ENCODE measurements at places on chromosomes 1 and 21.
A peak's percentile ranks its signal among the peaks of the same experiment; 100 is the strongest.

GRCh38 chr1:192604979-192605620 is 29.5 kb downstream of the RGS1 start:
- no peak for DNase-seq

- DNase-seq: no peak
These were observed 38.7 kb upstream of the NEK7 start for GRCh38 chr1:198118134-198118533.

DNA sequence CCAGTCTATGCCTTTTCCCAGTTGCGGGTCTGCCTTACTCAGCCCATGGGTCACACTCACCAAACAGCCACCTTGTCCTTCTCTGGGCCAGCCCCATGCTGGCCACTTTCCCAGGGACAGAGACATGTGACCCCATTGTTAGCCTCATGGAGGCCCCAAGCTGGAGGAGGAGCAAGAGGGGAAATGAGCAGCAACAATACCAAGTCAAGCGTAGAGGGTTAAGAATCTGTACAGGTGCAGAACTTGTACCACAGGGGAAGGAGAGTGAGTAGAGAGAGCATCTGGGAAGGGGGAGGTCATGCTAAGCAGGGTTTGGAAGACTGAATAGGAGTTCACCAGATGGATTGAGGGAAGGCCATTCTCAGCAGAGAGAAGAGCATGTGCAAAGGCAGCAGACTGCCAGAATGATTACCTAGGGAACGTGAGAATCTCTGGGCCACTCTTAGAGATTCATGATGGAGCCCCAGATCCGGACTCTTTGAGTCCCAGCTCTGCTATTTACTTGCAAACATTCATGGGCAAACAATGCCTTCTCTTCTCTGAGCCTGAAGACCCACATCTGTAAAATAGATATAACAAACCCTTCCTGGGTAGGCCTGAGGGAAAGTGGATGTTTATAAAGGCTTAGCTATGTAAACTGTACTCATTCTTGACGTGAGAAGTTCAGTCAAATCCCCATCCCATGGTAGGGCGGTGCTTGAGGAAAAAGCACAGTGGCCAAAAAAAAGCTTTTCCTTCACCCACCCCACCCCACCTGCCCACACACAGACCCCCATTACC is 2.8 kb upstream of the SLC2A1 start:
- DNase-seq: no peak

DNA sequence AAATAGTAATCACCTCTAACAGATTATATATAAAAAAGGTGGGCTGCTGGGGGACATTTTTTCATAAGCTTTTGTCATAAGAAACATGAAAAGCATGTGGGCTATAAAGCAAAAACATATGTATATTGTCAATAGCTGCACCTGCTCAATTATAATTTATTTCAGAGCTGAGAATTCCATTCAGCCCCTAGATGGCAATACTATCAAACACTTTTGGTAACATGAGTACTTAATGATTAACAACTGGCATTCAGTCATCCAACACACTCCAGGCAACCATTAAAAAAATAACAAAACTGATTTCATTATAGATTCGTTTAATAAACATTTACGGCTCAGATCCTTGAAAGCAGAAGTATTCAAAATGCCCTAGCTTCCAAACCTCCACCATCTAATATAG is 115.1 kb downstream of the KCTD3 start:
- DNase-seq: no peak

- no peak for DNase-seq
These were observed 54.5 kb downstream of the STYXL2 start for GRCh38 chr1:167148421-167148820.

- DNase-seq: no peak
These were observed 39.1 kb upstream of the IGSF5 start for GRCh38 chr21:39705849-39706248.

DNA sequence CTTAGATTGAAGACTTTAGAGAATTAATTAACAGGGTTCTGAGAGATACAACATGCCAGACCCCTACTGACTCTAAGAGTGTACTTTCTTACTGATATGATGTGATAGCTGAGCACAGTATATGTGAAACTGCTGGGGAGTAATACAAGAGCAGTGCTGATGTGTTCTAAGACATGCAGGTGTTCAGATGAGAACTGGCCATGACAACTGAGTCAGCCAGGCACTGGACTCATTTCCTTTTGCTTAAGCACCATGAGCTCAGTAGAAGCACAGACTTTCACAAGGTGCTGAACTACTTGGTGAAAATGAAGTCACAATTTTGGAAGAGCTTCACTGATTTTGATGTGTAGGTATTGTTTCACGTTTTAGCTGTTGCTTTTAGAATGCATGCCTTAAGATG is 15.9 kb upstream of the POGZ start:
- peak; percentile 78 for DNase-seq

DNA sequence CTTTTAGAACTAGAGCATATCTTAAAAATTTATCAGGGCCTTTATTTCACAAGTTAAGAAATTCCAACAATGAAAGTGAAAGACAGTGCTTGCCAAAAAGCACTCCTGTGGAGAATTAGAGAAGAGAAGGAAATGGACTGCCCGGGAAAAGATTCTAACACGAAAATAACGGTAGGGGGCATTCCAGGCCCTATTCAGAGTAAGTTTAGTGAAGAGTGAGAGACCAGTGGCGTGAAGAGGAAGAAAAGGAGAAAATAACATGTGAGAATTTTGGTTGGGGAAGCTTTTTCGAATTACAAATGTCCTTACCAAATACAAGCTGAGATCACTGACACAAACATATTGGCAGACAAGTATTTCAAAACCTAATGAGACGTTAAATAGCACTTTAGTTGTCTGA is 38.4 kb upstream of the RBM34 start:
- no peak for DNase-seq

DNA sequence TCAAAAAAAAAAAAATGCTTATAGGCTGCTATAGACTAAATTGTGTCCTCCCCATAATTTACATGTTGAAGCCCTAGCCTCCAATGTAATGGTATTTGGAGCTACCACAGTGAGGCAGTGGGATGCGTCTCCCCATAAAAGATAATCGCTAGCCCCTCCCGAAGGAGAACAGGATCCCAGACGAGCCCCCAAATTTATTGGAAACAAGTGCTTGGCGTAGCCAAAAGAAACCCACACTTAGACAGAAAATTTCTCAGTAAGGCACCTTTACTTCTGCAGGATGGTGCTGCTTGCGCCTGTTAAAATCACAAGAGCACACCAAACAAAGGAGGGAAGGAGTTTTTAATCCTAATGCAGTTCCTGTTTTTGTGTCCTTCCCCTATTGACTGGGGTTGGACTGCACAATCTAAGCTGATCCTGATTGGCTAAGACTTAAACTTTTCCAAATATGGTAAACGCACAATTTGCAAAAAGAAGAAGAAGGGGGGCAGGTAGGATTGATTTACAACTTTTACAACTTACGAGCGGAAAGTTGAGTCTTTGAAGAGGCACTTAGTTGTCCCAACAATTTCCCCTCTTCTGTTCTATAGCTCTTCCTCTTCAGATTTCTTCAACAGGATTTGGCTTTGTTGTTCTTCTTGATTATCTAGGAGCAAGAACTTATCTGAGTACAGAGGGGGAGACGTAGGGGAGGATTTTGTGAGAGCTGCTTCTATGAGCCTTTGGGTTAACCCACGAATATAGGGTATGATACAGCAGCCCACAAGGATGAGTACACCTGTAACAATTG is 3.0 kb upstream of the IPP start:
- no peak for DNase-seq

DNA sequence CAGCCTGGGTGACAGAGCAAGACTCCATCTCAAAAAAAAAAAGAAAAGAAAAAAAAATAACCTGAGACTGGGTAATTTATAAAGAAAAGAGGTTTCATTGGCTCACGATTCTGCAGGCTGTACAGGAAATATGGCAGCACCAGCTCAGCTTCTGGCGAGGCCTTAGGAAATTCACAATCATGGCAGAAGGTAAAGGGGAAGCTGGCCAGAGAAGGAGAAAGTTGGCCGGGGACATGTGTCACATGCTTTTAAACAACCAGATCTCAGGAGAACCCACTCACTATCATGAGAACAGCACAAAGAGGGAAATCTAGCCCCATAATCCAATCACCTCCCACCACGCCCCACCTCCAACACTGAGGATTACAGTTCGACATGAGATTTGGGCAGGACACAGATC is 125.3 kb downstream of the DISP1 start:
- no peak for DNase-seq

- peak; percentile 29 for DNase-seq
These were observed 56.8 kb upstream of the SLC30A10 start for GRCh38 chr1:219985169-219985568.

DNA sequence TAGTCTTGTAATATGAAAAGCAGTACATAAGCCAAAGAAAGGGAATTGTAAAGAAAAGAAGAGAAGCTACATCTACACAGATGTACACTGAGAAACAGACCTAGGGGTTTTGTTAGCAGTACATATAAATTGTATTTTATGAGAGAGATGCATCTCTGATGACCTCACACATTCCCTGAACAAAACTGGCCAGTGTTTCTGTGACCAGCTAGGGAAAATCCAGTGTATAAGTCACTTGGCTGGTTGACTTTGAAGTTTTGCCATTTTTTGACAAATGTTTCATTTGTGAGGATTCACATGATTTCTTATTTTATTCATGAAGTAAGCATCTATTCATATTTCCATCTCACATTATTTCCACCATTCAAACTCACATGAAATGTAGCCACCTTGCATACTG is 28.3 kb upstream of the DYNLT5 start:
- DNase-seq: no peak

DNA sequence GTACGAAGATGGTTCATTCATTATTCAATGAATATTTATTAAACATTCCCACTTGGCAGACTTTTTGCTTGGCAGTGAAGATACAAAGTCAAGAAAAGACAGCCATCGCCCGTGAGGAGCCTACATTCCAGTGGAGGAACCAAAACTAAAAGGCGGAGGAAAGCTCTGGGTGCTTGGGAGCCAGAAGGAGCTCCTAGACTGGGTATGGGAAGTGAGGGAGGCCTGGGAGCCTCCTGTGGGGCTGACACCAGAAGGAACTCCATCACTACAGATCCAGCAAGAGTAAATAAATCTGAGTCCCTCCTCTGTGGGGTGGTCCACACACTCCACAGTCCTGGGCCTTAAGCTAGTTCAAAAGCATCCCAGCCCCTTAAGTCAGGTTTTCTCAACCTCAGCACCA is 14.9 kb downstream of the RNASEL start:
- DNase-seq: no peak

DNA sequence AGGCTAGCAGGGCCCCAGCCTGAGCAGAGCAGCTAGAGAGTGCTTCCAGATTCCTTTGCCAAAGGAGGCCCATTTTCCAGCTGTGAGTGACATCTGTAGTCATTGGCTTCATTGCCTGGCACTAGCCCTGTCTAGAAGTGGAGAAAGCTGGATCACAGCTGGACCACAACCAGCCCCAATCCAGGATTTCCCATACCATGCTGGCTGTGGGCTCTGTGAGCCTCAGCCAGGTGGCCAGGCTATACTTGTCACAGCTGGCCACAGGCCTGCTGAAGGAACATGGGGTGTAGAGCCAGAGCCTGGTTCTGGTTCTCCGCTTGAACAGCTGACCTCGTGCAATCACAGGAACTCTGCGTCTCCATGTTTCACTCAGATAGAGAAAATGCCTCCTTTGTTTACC is 36.6 kb downstream of the RIMKLA start:
- DNase-seq: no peak

DNA sequence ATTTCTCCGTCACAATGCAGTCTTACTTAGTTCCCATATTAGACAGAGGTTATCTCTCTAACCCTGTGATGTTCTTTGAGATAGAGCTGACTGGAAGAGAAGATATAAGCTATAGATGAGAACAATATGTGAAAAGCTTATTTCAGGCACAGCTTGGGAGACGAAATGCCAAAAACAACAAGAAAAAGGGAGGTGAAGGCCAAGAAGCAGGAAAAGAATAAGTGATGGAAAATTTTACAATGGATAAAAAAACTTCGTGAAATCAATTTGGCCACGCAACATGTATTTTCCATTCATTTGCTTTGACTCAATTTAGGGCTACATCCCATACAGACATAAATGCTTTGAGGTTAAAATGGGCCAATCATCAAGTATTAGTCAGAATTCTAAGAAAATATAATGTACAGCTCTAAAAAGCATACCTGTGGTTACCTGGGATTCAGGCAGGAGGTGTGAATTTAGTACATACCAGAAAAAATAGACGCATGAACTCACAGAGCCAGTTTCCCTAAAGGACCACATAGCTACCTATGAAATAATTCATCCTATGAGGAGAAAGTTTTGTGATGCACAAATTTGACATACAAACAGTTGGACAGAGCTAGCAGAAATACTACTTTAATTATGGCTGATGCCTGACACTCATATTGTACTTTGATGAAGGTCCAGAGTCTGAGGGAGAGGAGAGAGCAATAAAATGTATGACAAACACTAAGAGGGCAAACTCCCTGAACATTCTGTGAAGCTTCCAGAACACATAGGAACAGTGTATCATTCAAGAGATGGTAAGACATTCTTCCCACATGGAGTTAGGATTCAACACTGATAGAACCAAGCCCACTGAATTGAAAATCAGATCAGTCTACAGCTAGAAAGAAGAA is 12.1 kb downstream of the RGS1 start:
- no peak for DNase-seq

- DNase-seq: no peak
These were observed 737 bp upstream of the SMAP2 start for GRCh38 chr1:40372658-40373322.

GRCh38 chr1:54651608-54652007 is 10.0 kb downstream of the MROH7 start:
- no peak for DNase-seq

DNA sequence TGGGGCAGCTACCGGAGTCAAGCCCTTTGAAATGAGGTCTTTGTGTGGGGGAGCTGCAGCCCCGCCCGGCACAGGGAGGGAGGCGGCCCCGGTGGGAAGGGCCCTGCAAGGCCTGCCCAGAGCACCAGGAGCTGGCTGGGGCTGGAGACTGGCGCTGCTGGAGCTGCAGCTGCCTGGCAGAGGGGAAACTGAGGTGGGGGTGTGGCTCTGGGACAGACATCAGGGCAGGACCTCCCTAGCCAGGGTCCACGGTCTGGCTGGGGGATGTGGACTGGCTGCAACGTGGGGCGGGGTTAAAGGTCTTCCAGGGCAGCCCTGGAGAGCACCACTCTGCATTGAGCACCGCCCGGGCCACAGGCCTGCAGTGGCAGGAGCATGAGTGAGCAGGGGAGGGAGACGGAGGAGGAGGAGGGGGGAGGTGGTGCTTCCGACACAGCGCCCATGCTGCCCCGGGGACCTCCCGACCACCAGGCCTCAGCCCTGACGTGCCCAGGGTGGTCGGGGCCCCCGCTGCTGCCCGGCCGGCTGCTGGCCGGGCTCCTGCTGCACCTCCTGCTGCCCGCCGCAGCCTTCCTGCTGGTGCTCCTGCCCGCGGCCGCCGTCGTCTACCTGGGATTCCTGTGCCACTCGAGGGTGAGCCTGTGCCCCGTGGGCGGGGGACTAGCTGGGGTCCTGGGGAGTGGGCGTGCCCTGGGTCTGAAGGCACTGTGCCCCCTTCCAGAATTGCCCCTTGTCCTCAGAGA is 4.8 kb upstream of the ANKRD65 start:
- DNase-seq: no peak

DNA sequence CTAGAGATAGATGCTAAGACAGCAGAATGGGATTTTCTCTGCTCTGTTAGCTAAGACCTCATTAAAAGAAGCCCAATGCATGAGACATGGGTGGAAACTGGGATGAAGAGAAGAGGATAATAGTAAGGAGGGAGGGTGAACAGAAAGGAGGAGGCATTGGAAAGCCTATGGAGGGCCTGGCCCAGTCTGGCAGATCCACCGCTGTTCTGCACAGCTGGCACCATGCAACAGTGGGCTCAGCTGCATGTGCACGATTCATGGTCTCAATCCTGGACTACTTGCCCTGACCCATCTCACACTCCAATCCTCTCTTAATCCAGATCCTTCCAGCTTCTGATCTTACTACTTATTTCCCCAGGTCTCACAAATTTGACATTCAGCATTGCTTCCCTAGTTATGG is 2.2 kb downstream of the PHC2 start:
- no peak for DNase-seq
